Stimulated activated CD4-positive, alpha-beta T cell treated with anti-CD3 and anti-CD28 coated beads, TNF-alpha, amount 100 ng/mL, for 1 hour (primary cell): ENCODE measurements at places on chromosomes 1 and 21.

- no peak for DNase-seq
Observed at GRCh38 chr1:54340878-54341277, 65.3 kb downstream of the SSBP3 start.

GRCh38 chr1:204359474-204360255 lies at the start of gene PLEKHA6:
TSS of gene PLEKHA6 (minus strand) at chr1:204359929. CDS start at chr1:204273727, 86,202 bp downstream.
- no peak for DNase-seq

DNA sequence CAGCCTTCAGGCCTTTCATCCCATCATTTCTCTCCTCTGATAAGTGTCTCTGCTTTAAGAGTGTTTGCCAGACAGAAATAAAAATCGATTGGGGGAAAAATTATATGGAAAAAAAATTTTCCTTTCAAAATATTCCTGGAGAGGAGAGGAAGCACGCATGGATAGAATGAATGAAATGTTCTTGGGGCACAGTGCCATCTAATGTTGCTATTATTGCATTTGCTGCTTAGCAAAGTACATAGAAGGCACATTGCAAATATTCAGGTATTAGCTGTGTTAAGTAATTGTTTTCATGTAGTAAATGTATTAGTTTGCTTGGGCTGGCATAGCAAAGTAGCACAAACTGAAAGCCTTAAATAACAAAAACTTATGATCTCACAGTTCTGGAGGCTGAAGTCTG lies 18.1 kb downstream of the B3GALT5 start:
- no peak for DNase-seq

GRCh38 chr21:31078796-31079195 lies 40.5 kb upstream of the KRTAP19-8 start:
- DNase-seq: no peak

- DNase-seq: no peak
Observed at GRCh38 chr1:227869851-227870305, 54.4 kb downstream of the PRSS38 start.

DNA sequence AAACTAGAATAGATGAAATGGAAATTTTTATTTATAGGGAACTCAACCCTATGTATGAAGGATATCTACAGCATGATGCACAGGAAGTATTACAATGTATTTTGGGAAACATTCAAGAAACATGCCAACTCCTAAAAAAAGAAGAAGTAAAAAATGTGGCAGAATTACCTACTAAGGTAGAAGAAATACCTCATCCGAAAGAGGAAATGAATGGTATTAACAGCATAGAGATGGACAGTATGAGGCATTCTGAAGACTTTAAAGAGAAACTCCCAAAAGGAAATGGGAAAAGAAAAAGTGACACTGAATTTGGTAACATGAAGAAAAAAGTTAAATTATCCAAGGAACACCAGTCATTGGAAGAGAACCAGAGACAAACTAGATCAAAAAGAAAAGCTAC lies 7.9 kb downstream of the USP1 start:
- DNase-seq: no peak

GRCh38 chr1:240526312-240526711 lies 85.6 kb downstream of the GREM2 start:
- no peak for DNase-seq

- no peak for DNase-seq
Observed at GRCh38 chr1:33065301-33065700, 15.7 kb upstream of the AZIN2 start.

- no peak for DNase-seq
Observed at GRCh38 chr1:90100566-90100965, 105.7 kb downstream of the ZNF326 start.

DNA sequence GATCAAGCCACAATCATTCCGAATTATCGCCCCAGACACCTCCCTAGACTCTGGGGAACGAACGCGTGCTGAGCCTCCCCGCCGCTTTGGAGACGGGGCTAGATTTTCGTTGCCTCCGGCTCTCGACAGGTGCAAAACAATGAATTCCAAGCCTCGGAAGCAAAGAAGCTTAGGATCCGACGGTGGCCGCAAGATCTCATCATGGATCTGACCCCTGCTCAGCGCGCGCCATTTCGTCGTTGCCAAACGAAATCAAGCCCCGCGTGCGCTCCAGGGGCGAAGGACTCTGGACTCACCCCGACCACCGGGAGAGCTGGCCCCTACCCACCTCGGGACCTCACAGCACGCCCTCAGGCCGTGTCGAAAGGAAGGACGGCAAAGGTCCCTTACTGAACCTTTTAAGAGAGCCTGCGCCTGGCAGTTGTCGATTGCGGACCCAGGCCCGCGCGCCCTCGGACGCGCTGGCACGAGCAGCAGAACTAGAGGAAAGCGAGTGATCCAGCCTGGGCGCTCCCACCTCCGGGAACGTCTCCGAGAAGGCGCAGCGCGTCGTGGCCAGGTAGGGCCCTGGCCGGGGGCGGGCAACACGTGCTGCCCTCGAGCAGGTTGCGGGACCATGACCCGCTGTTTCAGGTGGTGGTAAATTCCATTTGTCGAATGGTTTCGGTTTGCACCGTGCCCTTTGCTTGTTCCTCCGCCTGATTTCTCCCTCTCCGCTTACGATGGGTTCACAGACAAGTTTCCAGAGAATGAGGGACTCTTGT lies 1.6 kb upstream of the RUNX3 start:
- DNase-seq: no peak

GRCh38 chr1:228763561-228763960 lies 28.3 kb downstream of the RHOU start:
- no peak for DNase-seq

GRCh38 chr1:22228074-22228473 lies 85.2 kb upstream of the WNT4 start:
- DNase-seq: no peak

DNA sequence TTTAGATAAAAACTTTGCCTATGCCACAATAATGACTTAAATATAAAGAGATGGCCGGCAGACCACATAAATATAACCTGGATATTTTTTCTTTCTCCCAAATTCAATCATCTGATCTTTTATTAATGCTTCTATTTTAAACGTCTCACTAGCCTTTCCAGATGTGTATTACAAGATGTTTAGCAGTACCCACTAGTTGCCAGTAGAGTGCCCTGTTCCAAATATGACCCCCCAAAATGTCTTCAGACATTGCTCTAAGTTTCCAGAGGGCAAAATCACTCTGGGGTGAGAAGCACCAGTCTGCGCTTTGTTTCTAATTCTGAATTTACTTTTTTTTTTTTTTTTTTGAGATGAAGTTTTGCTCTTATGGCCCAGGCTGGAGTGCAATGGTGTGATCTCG lies 268.1 kb downstream of the GRIK1 start:
- no peak for DNase-seq

GRCh38 chr1:10767282-10767681 lies 29.2 kb downstream of the CASZ1 start:
- DNase-seq: no peak

- DNase-seq: no peak
Observed at GRCh38 chr1:70169018-70169839, 36.1 kb downstream of the LRRC40 start.

GRCh38 chr1:184656221-184656620 lies 98.4 kb downstream of the EDEM3 start:
- no peak for DNase-seq

DNA sequence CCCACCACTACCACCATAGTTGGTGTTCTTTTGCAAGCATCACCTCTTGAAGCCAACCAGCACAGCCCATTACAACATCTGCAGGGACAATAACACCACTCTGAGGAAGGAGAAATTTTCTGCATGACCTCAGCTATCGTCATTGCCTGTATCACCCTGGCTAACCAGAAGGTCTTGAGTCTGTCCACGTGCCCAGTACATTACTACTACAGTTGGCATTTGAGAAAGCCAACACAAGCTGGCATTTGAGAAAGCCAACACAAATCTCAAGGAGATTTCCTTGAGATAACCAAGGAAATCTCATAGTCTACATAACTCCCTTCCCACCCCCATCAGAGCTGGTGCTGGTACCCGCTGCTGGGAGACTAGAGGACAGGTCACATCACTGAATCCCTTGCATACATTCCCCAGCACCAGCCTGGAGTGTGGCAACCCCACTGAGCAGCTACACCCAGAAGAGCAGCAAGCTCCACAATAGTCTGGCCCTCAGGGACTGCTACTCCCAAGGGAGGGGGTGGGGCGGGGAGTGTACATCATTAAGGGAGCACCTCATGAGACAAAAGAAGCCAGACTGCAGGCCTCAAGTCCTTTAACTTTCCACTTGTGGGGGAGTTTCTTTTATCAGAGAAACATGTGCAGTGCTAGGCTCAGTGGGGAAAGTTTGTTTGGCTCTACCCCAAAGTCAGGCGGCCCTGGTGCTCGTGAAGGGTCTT lies 46.0 kb upstream of the GUCA2A start:
- DNase-seq: no peak

GRCh38 chr21:19541602-19542001 lies 1138.0 kb upstream of the TMPRSS15 start:
- DNase-seq: no peak

DNA sequence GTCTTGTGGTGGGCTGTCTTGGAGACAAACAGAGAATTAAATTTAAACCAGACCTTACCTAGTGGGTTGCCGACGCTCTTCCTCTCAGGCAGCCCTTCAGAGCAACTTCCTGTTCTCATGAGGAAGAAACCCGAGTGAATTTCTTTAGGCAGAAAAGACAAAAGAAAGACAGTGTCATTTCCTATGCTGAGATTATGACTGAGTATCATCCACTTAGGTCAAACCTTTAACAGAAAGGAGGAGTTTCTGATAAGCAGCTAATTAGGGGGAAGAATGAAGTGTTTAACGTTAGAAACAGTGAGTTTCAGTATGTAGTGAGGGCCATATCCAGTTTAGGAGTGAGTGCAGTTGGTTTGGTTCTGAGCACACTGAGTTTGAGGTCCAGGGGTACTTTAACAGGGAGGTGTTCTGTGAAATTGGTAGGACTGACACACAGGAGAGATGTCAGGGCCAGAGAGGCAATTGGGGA lies 38.7 kb downstream of the FASLG start:
- DNase-seq: no peak

- DNase-seq: no peak
Observed at GRCh38 chr1:75672108-75672507, 52.4 kb upstream of the ACADM start.

GRCh38 chr1:41696381-41696780 lies 211.9 kb upstream of the EDN2 start:
- no peak for DNase-seq

GRCh38 chr1:95002540-95003432 lies 70.0 kb downstream of the ALG14 start:
- no peak for DNase-seq

GRCh38 chr21:45365608-45366241 lies 39.2 kb upstream of the COL18A1 start:
- no peak for DNase-seq

GRCh38 chr1:230293390-230293700 lies 132.8 kb downstream of the PGBD5 start:
- no peak for DNase-seq

DNA sequence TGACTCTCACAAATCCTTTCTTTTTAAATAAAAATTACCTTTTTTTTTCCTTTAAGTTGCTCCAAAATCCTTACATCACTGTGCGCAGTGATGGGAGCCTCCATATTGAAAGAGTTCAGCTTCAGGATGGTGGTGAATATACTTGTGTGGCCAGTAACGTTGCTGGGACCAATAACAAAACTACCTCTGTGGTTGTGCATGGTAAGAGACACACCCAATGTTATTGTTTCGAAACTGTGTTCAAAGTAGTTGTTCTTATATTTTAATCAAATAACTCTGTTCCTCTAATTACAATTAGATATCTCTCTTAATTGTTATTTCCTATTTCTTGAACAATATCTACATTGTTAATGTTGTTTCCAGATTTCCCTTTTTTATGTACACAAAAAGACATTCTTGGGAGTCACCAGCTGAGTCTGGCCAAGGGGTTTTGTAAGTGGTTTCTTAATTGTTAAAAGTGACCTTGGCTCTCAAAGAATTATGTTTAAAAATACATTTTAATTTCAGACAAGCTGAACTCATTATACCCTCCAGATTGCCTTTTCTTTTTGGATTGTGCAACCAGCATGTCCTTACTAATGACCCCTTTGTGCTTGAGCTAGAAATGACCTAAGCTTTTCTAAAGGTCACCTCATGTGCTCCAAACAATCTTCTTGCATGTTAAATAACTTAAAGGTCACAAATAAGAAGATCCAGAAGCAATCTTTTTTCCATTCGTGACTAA lies 250.1 kb downstream of the HMCN1 start:
- no peak for DNase-seq

DNA sequence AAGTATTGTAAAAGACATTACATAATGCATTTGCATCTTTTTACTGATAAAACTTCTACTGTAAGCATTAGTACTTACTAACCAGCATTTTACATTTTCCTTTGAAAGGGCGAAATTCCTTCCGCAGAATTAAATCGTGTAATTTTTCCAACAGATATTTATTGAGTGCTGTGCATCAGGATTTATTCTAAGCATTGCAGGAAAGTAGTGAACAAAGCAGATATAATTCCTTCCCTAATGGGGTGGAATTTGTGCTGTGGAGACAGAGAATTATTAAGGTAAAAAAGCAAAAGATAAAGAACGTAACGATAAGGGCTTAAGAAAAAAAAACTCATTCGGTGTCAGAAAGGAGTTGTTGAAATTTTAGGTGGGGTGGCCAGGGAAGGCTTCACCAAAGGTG lies 7.6 kb upstream of the ETS2 start:
- no peak for DNase-seq

DNA sequence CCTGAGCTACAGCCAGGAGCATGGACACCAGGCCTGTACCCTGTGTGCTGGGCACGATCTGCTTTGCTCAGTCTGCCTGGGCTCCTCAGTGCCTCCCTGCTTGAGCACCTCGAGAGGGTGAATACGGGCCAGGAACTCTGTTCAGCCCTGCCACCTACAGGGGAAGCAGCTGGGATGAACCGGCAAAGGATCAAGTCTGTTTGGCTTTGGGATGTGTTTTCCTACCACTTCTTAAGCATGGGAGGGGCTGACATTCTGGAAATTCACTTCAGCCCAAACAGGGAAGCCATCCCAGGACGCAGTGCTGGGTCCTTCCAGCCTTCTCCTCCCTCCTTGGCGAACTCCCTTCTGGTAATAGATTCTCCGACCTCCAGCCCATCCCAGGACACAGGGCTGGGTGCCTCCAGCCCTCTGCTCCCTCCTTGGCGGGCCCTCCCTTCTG lies 55.8 kb upstream of the SELENON start:
- DNase-seq: no peak

- no peak for DNase-seq
Observed at GRCh38 chr1:24299901-24300300, 19.3 kb upstream of the GRHL3 start.

DNA sequence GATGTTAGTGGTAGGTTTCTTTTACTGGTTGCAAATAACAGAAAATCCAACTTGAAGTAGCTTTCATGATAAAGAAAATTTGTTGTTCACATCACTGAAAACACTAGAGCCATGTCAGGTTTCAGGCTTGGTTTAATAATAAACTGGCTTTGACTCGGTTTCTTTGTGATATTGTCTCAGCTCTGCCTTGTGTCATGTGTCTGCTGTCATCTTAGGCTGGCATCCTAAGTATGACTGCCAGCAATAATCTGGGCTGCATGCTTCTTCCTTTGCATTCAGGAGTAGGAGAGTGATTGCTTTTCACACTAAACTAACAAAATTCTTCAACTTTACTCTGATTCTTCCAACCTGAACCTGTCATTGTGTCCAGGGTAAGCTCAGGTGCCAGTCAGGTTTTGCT lies 474.0 kb upstream of the B3GALT2 start:
- no peak for DNase-seq
